Stimulated activated CD8-positive, alpha-beta memory T cell treated with anti-CD3 and anti-CD28 coated beads, Interleukin-15, amount 100 ng/mL, for 1 hour (primary cell): ENCODE measurements at places on chromosomes 5 and 9.

DNA sequence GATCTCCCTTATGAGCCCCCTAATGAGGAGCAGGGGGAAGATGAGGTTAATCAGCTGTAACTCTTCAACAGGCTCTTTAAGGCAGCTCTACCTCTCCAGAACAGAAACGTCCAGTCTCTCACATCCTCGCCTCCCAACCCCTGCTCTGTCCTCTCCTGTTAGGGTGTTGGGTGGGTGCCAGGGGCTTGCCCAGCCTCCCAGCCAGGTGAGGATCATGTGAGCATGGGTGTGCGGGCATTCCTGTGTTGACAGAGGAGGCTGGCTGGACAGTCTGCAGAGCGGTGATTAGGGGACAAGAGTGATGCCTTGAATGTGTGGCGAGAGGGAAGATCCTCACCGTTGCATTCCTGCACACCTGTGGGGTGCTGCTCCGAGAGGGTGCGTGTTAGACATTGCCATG, 51.7 kb downstream of the CCDC180 start:
- no peak for DNase-seq

DNA sequence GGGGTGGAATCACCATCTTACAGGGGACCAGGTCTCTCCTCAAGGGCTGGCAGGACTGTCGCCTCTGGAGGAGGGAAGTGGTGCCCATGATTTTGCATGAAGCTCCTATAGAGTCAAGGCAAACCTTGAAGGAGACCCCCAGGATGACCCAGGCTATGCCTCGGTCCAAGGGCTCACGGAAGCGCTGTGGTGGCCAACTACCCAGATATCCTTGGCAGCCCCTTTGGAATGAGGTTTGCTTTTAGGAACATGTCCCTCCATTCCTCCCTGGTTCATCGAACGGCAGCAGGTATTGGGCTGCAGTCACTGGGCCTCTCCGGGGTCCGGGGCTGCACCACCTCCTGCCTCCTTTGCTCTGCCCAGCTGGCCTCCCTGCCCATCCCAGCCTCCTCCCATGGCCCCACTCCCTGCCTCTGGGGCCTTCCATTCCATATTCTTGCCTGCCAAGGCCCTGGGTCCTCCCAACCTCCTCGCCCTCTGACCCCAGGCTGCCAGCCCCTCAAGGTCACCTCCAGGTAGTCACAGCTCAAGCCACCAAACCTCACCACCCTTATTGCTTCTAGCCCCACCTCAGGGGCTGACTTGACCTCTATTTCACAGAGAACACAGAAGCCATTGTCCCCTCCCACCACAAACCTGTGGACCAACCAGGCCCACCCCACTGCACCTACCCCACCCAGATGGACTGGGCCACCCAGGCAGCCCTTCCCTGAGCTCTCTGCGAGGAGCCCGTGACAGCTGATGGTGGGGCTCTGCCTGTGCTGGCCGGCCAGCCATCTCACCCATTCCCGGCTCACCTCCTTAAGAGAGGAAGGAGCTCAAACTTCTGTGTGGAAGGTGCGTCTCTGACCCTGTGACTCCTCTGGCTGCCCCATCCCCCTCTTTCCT, 3.6 kb upstream of the IL3 start:
- DNase-seq: no peak

DNA sequence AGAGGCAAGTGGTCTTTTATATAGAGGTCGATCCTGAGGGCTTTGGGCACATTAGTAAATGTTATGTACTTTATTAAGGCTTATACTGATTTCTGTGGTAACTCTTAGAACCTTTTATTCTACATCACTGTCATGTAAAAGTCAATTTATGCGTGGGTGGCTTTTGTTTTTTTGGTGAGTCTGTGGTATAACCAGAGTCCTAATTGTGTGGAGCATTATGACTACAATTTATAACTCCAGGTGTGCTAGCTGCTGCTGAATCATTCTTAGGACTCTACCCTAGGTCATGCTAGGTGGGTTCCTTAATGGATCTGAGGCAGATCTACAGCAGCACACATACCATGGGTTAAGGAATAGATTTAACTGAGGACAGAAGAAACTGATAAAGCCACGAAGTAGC, 33.9 kb upstream of the KCNN2 start:
- DNase-seq: no peak

DNA sequence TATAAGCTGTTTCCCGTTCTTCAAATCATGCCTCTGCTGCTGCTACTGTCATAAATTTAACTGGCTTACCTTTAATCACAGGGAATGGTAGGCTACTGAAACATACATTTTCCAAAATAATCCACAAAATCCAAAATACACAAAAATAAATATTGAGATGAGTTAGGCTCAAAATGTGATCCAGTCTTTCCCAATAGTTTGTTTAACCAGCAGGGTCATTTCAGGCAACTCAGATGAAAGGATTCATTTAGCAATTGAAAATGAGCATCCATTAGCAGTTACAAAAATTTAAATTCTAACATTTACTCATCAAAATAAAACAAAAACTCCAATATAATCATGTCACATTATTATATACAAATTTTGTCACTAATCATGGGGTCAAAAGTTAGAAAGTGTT, 1015.6 kb upstream of the DMAC1 start:
- DNase-seq: no peak

DNA sequence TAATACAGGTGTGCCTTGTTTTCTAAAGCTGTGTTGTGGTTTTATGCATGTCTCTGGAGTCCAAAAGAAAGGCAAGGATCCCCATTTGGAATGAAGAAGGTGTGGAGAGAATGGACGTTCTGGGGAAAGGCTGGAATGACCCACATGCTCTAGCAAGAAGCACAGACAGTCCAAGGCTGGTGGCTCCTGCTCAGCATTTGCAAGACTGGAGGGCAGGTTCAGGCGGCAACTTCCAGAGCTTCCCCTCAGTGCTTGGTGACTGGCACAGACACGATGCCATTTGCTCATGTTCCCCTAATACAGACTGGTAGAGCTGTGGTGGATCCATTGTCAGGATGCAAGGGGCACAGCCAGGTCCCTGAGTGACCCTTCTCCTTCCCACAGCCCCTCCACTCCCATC, 8.2 kb downstream of the SLC22A4 start:
- DNase-seq: no peak

DNA sequence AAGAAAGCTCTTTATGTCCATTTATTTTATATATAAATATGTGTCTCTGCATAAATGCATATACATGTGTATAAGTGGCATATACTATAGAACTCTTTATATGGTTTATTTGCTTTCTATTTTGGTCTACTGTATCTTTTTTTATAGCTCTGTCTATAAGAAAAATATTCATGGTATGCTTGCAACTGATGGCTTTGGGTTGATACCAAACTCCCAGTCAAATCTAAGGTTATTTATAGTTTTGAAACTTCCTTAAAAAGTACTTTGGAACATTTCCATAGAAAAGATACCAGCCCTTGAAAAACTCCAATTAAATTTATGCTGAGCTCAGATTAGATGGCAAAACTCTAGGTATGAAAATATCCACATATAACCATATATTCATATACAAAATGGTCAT, 120.0 kb upstream of the KLF9 start:
- DNase-seq: no peak

- DNase-seq: no peak
Measured at GRCh38 chr9:70420441-70421271, 6.2 kb upstream of the KLF9 start.

DNA sequence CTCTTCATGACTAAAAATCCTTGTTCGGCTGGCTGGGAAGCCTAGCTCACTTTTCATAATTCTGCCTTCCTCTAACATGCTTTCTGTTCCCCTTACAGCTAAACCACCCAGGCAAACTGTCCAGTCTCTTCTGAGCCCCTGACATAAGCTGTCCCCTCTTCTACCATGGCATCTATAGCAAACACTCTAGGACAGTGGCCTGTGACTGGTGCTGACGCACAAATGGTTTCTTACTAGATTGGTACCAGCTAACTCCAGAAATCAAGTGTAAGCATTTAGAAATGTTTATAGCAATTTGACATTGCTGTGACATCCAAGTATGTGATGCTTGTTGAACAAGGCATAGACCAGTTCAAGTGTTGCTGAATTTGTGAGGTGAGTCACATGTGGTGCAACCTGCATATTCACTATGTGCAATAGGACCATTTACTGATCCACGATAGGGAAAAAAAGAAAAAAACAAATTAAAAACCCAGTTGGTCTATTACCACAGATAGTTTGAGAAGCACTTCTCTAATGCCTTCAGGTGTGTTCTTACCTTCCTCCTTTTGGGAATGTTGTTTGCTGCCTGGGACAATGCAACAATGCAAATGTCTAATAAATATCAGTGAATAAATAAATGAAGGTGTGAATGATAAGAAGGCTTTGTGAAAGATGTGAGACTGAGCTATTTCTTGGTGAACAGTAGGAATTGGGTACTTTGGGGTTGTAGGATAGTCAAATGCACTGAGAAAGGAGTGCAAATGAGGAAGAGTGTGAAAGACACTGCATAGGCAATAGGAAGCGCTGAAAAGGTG, 22.4 kb downstream of the ELOVL7 start:
- DNase-seq: no peak

DNA sequence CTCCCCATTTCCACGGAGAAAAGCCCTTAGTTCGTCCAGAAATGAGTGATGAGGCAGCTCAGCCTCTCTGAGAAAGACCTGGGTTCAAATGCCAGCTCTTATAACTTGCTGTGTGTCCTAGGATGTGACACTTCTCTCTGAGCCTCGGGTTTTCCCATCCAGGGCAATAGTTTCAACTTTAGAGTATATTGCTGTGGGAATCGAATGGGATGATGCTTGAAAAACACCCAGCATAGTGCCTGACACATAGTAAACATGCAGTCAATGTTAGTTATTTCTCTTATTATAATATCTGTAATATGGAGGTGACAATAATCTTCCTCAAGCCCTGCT, 430 bp upstream of the MAPKAP1 start:
- DNase-seq: no peak

GRCh38 chr9:133026426-133026825, 4.4 kb upstream of the GTF3C5 start:
- DNase-seq: no peak

DNA sequence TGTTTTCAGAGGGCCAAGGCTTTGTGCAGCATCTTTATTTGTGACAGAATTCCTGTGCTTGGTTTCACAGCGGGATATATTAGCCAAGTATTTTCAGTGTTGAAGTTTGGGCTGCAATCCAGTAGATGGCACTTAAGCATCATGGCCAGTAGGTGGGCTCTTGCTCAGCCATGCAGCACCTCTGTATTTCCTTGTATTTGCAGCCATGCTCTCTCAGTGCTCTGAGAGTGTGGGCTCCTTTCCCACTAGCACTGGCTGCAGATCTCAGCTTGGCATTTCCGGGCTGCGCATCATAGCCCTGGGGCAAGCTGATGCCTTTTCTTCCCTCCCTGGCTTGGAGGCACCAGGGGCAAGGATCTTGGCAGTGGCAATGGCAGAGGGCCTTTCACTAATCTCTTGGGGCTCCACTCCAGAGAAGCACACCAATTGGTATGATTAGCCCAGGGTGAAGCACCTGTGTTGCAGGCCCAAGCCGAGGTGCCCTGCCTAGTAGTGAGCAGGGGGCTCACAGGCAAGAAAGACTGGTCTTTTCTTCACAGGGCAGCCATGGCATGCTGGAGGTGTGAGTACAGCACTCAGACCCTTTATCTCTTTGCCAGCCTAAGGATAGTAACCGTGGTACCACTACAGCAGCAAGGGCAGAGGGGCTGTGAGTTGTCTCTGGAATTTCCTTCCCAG, 48.3 kb downstream of the SLCO6A1 start:
- DNase-seq: no peak

GRCh38 chr5:132243366-132243977, 14.0 kb upstream of the PDLIM4 start:
- no peak for DNase-seq

DNA sequence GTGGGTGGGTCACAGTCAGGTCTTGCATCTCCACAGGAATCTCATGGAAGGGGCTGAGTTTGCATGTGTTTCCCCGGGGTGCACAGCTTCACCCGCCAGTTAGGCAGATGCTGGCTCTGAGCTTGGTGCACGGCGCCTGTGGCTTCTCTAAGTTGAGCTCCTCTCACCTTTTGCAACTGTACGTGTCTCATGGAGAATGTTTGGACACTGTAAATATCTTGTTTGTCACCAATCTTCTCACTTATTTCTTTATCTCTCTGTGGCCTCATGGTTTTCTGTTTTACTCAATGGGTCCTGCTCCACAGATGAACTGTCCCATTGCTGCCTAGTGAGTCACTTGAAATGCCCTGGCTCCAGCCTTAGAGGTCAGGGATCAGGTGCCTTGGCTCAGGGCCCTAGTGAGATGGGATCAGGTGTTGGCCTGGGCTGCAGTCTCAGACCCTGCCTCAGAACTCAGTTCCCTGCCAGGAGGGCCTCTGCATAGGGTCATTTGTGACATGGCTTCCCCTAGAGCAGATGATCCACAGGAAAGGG, 61.6 kb downstream of the WNK2 start:
- no peak for DNase-seq

DNA sequence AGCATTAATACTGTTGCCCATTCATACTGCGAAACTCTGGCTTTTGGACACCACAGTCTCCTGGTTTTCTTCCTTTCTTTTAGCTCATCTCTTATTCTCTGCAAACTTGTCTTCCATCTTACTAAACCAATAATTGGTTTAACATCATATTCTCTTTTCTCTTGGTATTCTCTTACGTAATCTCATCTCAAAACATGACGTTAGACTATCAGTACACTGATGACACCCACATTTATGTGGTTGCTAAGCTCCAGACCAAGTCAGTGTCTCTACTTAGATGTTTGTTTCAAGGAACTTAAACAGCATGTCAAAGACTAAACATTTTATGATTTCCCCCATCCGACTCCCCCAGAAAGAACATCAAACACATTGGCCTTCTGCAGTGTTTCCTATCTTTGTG, 2.1 kb downstream of the PRRC1 start:
- no peak for DNase-seq

- DNase-seq: no peak
Measured at GRCh38 chr9:115115924-115116323, 2.0 kb downstream of the TNC start.
